ENCODE measurements at places on chromosomes 5 and 9. TPM values are rescaled to one million over a fixed set of nuclear protein-coding genes. Genes with fewer than 3 reads are reported as not detected.

Gene DBH
- not detected for total RNA-seq

Gene SOX30
- not detected for total RNA-seq

Gene TEX48
- total RNA-seq = not detected

Gene WWC1
- total RNA-seq = 4.9 TPM
